ENCODE measurements at places on chromosomes 6 and 20.

DNA sequence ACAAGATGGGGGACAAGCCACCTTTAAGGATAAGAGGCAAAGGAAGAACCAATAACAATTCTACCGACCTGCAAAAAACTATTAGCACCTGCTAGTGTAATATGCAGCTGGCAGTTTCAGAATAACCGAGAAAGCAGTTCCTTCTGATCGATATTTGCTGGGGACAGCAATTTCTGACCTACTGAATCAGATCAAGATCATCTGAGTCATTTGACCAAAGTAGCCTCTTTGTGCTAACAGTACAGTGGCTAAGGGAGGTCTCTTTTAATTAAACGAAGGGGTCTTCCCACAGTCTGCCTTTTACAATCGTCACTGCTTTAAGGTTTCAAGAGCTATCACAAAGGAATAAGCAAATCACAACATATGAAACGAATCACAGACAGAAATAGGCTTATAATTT lies 318.9 kb downstream of the BTBD9 start:
- no peak for DNase-seq

- no peak for DNase-seq
Measured at GRCh38 chr20:45407783-45408645, at the start of gene DBNDD2. Gene DBNDD2, plus strand, starts transcription at chr20:45408289. Its CDS starts 179 bp downstream, at chr20:45408468.

GRCh38 chr6:12344961-12345693 lies 55.0 kb downstream of the EDN1 start:
- no peak for DNase-seq

- no peak for DNase-seq
Measured at GRCh38 chr6:83038246-83038645, 27.4 kb downstream of the UBE3D start.

- DNase-seq: no peak
Measured at GRCh38 chr6:25966711-25967110, 4.1 kb downstream of the TRIM38 start.

- peak; percentile 26 for DNase-seq
Measured at GRCh38 chr20:39993742-39994141, 695.3 kb downstream of the MAFB start.

DNA sequence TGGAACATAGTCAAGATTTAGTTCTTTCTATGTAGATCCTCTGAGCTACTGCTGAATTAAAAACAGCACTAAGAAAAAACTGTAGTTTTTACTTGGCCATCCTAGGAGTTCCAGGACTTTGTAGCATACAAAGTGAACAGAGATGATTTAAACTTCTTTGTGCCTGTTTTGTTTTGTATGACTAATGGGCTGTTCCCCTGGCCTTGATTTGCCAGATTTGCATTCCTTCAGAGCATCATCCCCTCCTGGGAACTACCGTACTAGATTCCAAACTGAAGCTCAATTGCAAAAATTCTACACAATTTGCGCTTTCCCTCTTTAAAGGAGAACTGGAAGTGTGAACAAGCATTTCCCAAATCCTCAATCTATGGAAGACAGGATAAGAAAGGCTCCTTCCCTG lies 23.1 kb downstream of the ACOT13 start:
- no peak for DNase-seq

DNA sequence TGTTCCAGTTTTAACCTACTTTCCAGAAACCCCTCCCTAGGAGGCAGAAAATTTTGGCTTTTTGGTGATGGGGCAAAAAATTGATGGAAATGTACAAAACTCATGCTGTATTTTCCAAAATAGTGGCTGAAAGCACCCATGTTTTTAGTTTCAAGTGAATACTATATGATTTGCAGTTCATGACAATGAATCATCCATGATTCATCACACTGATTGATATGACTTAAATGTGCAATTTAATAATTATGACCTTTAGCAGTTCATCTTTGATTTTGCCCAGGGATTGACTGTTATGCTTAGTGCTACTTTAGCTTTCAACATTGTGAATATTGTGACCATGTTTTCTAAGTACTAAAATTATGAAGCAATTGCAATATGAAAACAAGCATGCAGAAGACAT lies 478.7 kb downstream of the HTR1B start:
- no peak for DNase-seq

GRCh38 chr20:63782051-63782471 lies 42.5 kb downstream of the SLC2A4RG start:
- no peak for DNase-seq

DNA sequence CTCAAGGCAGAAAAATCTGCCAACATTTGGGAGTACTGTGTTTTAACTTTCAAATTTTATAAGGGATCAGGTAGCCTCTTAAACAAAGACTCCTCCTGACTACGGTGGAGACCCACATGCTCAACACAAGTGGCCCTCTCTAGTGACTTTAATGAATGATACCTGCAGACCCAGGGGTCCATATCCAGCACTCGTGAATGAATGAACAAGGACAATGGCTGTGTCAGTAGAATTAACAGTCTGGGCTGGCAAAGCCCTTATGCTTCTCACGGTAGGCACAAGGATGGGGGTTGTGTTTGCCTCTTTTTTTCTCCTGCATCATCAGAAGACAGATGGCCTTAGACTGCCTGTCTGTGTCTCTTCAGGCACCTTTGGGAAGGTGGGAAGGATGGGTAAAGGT lies 112.6 kb upstream of the TRAF3IP2 start:
- no peak for DNase-seq

DNA sequence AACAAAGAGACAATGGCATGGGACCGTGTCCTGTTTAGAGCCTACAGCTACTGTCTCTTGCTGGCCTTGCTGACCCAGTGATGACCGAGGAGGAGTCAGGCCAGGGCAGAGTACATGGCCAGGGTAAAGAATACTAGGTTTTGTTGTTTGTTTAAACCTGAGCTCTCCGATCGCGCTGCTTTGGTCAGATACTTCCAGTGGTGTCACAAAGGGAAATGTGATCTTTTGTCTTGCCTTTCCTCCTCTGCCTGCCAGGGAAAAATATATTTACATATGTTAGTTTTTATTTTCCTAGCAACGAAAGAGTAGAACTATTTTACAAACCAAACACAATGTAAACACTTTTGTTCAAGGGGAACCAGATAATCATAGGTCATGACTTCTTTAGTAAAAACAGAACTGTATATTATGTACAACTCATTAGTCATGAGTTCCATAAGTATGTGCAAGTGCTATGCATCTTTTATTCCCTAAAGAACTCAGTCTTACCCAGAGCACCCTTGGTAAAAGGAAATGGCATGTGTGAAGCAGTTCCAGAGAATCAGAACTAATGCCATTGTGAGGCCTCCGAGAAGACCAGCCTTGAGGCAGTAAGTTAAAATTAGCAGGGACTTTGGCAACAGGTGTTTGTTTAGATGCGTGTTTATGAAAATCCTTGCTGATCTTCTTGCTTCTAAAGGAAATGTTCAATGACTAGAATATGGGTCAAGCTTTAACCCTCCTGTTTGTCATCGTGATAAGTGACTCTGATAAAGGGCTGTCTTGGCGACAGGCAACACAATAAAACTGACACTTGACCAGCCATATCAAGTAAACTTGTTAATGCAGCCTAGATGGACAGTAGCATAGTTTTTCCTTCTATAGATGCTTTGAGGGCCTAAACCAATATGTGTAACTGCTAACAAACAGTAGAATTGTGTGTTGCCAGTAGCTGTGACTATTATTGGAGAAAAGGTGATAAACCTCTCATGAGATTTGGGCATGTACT lies 204.6 kb downstream of the NKAIN2 start:
- no peak for DNase-seq

DNA sequence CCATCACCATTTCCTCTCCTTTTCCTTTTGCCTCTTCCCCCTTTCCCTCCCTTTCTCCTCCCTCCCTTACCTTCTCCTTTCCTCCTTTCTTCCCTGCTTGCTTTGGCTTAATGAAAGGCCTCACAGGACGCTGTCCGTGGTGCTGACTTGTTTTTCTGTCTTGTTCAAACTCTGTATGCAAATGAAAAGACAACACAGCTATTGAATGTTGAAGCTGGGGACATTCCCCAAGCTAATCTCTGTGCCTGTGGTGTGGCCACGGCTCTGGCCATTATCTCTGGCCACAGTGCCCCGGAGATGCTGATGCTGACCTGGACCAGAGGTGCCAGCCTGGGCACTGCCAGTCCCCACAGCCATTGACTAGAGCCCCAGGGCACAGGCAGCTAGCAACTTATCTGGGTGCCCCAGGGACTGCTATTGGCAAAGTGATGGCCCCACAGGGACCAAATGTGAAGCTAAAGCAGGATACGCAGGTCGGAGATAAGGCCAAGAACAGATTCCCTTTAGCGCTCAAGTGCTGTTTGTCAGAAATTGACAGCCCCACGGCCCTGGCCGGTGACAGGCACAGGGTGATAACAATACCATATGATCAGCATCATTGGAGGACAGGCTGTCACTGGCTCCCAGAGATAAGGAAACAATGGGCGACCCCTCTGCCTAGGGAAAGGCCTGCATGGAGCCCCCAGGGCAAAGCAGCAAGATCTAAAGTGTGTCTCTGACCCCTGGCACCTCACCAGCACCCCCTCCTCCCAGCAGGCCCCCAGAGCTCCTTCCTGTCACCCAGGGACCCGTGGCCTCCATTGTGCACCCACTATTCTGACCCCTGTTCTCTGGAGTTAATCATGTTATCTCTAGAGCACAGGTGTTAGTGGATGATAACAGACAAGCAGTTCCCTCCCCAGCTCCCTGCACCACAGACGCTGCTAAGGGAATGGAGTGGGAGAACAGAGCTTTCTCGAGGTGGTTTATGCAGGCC lies 31.6 kb upstream of the SLC32A1 start:
- DNase-seq: no peak

DNA sequence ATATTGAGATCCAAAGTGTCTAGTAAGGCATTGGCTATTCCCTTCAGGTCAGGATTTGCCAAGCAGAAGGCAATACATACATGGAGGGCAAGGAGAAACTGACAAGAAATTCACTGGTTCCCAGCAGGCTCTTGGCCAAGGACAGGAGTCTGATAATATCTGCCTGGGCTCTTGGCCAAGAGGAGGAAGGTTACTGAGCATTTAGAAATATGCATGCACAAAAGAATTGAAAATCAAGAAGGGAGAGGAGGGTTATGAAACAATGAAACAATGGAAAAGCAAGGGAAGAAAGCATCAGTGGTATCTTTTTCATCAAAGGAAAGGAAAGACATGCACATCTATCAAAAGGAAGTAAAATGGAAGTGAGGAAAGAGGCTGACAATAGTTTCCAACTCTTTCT lies 42.4 kb downstream of the ARHGAP18 start:
- DNase-seq: no peak

GRCh38 chr6:142842418-142843261 lies 102.3 kb downstream of the HIVEP2 start:
- DNase-seq: no peak

- no peak for DNase-seq
Measured at GRCh38 chr6:2971420-2972218, at the start of gene SERPINB6. Gene SERPINB6, minus strand, starts transcription at chr6:2971567. Its CDS starts 12,235 bp downstream, at chr6:2959332.

DNA sequence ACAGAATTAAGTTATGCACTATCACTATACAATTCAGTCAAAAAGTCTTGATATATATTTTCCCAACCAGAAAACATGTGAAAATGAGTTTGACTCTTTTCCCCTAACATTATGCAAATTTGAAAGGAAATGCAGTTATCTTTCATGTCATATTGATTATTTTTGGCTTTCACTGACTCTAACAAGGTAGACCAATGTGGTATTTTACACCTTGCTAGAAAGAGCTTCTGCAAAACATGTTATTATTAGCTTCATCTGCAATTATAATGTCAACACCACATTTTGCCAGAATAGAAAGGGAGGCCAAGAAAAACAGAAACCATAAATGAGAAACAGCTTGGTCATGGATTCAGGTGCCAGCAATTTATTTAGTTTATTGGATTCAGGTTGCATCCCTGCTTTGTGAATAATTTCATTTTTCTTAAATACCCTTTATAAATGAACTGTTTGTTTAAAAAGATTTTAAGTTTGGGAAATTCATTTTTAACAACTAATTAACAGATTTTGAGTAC lies 226.1 kb upstream of the GJE1 start:
- DNase-seq: no peak

GRCh38 chr6:131451321-131452144 lies 121.5 kb upstream of the ARG1 start:
- no peak for DNase-seq

DNA sequence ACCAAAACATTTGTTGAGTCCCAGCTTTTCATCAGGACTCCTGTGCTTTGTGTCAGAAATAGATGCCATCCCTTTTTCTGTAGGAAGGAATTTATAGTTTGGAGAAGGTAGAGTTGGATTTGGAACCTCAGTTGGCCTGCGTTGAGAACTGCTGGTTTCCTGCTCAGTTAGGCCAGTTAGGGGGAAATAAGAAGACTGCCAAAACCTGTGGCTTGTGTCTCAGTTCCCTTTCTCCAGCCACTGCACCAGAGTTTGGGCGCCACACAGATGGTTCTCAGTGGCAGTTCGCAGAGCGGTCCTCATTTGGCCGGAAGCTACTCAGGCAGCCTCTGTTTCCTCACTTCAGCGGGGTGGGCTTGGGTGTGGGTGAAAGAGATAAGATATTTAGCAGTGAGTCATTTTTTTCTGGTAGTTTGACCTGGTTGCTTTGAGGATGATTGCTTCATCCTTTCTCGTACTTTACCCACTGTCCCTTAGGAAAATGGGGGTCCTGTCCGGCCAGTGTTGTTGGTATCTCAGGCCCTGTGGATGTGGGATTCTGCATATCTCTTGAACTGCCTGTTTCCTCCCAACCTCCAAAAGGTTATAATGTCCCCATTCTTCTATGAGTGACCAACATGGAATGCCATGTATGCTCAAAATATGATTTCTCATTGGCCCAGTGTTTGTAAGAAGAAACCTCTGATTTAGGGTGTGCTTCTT lies 53.7 kb downstream of the JARID2 start:
- no peak for DNase-seq
